Mesenchymal stem cell (in vitro differentiated cells and primary cell): ENCODE measurements at places on chromosomes 1 and 21.

- DNase-seq, result no peak
- no peak overlapping the region for H3K4me3 ChIP-seq
- no peaks in the 10 kb centered on the region for H3K27me3 ChIP-seq
- no peaks in the 10 kb centered on the region for H3K4me1 ChIP-seq
- no peaks in the 10 kb centered on the region for H3K36me3 ChIP-seq
These were observed 61.6 kb upstream of the KIAA0040 start for GRCh38 chr1:175254190-175254589.

DNA sequence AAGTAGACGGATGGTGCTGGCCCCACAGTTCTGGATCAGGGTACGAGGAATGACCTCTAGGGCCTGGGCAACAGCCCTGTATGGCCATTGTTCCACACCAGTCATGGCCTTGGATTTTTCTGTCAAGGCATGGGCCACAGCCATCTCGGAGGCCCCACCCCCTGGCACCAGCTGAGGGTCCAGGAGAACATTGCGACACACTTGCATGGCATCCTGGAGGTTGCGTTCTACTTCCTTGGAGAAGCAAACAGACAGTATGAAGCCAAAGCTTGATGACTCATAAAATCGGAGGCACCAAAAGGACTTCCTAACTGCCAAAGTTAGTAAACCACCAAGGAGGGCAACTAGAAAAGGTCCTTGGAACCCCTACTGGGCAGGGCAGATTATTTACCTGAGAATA lies 11.9 kb upstream of the VHLL start:
- peaks cover 2% of the 10 kb centered on the region for H3K4me1 ChIP-seq
- H3K27ac ChIP-seq, result no peak overlapping the region
- H3K4me3 ChIP-seq, result no peak overlapping the region
- peaks cover 95% of the 10 kb centered on the region for H3K36me3 ChIP-seq

DNA sequence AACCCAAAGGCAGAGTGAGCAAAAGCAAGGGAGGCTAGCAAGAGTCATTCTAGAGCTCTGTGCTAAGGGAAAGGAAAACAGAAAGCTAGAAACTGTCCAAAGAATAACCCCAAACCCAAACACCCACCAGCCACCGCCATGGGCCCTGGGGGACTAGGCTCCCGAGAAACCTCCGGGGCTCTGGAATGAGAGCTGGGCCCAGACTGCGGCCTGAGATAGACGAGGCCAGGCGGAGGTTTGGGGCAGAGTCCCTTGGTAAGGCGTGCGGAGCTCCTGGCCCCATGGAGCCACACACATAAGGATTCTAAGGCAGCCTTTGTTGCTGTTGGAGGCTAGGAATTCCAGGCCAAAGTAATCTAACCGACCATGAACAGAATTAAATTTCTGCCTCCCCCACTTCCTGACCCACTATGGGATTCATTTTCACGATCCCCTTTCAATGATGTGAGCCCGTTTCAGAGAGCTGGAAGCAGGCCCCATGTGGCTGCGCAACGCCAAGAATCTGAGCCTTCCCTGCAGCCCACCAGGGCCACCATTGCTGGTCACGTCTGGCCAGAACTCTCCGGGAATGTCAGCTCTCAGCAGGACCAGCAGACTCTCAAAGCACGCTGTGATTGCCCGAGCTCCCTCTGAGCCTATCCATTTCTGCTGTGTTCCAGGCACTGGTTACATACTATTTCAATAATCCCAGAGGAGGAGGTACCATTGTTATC lies 145.0 kb downstream of the TRABD2B start:
- no peak overlapping the region for H3K4me3 ChIP-seq
- H3K36me3 ChIP-seq, result no peaks in the 10 kb centered on the region
- peaks cover under 1% of the 10 kb centered on the region for H3K4me1 ChIP-seq
- DNase-seq, result no peak

DNA sequence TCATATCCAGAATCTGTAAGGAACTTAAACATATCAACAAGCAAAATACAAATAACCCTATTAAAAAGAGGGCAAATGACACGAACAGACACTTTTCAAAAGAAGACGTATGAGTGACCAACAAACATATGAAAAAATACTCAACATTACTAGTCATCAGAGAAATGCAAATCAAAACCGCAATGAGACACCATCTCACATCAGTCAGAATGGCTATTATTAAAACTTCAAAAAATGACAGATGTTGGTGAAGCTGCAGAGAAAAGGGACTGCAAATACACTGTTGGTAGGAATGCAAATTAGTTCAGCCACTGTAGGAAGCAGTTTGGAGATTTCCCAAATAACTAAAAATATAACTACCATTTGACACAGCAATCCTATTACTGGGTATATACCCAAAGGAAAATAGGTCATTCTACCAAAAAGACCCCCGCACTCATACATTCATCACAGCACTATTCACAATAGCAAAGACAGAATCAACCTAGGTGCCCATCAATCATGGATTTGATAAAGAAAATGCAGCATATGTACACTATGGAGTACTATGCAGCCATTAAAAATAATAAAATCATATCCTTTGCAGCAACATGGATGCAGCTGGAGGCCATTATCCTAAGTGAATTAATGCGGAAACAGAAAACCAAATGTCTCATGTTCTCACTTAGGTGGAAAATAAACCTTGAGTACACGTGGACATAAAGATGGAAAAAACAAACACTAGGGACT lies 230.1 kb upstream of the RAB4A start:
- H3K4me1 ChIP-seq, result no peaks in the 10 kb centered on the region
- no peak for DNase-seq
- no peak overlapping the region for H3K27ac ChIP-seq
- no peaks in the 10 kb centered on the region for H3K36me3 ChIP-seq
